PC-9 (cell line): ENCODE measurements at places on chromosomes 11 and 22.
A peak's percentile ranks its signal among the peaks of the same experiment; 100 is the strongest.

GRCh38 chr11:19474954-19475721 is 234.4 kb upstream of the E2F8 start:
- no peak for DNase-seq

- DNase-seq, result no peak
Measured at GRCh38 chr11:15169815-15170551, 55.3 kb downstream of the INSC start.

GRCh38 chr11:121180183-121180582 is 79.1 kb downstream of the TECTA start:
- no peak for DNase-seq

GRCh38 chr11:45844822-45845578 is 2.3 kb upstream of the CRY2 start:
- DNase-seq, result no peak

DNA sequence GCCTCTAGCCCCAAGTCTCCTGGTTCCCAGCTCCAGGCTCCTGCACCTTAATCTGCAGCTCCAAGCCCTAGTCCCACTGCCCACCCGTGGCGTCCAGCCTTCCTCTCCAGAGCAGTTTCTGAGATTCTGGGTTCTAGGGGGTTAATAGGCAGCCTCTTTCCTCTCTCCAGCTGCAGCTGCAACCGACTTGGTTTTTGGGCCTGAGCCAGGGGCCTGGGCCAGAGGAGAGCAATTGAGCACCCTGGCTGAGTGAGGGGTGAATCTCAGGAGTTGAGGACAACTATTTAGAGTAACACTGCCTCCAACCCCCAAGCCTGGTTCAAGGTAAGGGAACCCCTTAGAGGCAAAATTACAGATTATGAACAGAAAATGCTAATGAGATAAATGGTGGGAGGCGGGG is 9.0 kb upstream of the CHRM1 start:
- DNase-seq, result no peak

- no peak for DNase-seq
Measured at GRCh38 chr11:59939482-59939881, 1.2 kb downstream of the OOSP1 start.

GRCh38 chr11:1557904-1558774 is 13.9 kb downstream of the DUSP8 start:
- peak; percentile 46 for DNase-seq

DNA sequence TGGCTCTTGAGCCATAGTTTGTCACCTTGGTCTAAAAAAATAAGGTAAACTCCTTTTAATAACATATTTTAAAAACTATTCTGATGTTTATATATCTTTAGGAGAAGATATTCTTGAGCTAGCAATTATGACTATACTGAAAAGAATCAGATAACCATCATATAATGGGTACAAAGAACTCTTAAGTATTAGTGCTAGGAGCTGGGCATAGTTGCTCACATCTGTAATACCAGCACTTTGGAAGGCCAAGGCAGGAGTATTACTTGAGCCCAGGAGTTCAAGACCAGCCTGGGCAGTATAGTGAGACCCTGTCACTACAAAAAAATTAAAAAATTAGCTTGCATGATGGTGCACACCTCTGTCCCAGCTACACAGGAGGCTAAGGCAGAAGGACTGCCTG is 54.0 kb upstream of the B3GNT6 start:
- no peak for DNase-seq

- DNase-seq, result no peak
Measured at GRCh38 chr11:65849771-65850216, 8.2 kb downstream of the CFL1 start.

GRCh38 chr22:47622541-47622940 is 860.1 kb downstream of the TBC1D22A start:
- no peak for DNase-seq

DNA sequence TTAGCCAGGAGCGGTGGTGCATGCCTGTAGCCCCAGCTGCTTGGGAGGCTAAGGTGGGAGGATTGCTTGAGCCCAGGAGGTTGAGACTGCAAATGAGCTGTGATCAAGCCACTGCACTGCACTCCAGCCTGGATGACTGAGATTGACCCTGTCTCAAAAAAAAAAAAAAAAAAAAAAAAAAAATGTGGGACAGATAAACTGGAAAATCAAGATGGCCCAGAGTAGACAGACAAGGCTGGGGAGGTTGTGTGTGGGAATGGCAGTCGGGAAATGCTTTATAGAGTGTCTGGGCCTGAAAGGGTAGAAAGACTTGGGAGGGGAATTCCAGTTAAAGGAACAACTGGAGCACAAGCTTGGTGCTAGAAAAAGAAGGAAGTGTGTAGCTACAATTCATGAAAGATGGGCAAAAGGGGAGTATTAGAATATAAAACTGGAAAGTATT is 18.2 kb upstream of the WDR74 start:
- peak; percentile 49 for DNase-seq

GRCh38 chr11:44658506-44658850 is 68.3 kb upstream of the TSPAN18 start:
- no peak for DNase-seq

DNA sequence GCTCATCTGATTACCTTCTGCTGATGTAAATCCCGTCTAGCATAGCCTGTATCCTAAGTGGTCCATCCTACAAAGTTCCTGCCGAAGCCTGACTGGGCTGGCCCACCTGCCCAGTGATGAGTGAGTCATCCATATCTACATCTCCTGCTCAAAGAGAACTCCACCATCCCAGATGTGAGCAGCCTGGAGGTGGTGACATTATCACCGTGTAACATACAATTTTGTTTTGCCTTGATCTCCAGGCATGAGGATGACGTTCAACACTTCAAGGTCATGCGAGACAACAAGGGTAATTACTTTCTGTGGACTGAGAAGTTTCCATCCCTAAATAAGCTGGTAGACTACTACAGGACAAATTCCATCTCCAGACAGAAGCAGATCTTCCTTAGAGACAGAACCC is 5.6 kb downstream of the TMA7B start:
- no peak for DNase-seq

DNA sequence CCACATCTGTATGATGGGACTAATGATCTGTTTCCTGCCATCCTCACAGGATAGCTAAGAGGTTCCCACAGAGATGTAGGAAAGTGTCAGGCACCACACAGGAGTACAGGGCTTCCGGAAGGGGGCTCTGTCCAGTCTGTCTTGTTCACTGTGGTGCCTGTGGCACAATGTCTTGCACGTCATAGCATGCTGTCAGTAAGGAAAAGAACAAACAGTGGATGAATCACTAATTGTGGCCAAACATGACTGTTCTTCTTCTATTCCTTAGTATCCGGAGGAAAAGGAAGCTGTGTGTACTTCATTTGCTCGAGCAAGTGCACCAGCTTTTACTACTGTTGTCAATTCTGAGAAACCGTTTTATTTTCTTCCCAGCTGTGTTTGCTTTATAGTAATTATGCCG is 73.4 kb upstream of the YWHAH start:
- DNase-seq, result no peak

DNA sequence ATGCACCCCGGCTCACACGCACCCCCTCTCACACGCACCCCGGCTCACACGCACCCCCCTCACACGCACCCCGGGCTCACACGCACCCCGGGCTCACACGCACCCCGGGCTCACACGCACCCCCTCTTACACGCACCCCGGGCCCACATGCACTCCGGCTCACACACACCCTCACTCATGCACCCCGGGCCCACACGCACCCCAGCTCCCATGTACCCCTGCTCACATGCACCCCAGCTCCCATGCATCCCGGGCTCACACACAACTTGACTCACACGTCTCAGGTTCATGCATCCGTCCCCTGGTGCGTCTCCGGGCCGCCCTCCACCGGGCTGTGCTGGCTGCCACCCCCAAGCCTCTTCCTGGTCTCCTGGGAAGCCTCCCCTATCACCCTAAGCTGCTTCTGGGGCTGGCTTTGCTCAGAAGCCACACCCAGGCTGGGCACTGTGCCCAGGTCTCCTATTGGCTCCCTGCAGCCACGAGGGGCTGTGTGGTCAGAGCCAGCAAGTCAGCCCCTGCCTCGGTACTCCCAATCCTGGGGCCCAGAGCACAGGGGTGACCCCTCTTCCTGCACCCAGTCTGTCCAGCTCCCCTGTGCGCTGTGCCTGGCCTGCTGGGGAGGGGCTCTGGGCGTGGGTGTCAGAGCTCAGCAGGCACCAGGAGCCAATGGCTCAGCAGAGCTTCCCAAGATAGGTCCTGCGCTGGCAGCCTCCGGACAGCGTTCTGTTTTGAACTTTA is 16.9 kb downstream of the TSPAN4 start:
- DNase-seq, result no peak

- no peak for DNase-seq
Measured at GRCh38 chr11:42025121-42025803, 565.8 kb upstream of the LRRC4C start.

DNA sequence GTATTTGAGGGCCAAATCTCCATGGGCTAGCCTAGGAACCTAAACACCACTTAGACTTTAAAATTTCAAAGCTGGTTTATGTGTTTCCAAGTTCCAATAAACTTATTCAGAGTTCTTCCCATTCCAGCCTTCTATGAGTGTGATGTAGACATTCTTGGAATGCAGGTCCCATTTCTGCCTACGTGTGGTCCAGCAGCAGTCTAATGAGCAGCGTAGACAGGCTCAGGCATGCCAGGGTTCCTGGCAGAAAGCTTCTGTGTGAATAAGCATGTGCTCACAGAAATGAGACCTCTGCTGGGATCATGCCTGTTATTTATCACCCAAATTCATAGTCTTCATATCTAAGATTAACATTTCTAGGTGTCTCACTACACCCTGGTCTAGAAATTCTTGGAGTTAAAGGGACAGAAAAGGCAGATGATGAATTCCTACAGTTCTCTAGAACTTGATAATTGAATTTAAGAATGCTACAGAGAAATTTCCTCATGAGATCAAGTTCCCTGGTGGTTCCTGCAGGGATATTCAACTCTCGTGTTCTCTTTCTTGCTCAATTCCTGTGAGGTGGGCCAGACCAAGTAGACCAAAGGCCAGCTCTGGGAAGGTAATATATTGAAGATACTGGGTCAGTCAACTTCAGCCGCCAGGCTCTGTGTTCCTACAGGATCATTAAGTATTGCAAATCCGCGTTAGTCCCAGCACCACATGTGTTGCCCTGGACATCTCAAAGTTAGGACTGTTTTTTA is 17.6 kb downstream of the RNF185 start:
- peak; percentile 10 for DNase-seq

- DNase-seq, result peak; percentile 58
Measured at GRCh38 chr22:45154383-45154782, 9.3 kb upstream of the NUP50 start.

- DNase-seq, result no peak
Measured at GRCh38 chr11:110272919-110273318, 23.5 kb downstream of the RDX start.

- no peak for DNase-seq
Measured at GRCh38 chr11:69818603-69819441, at the start of gene FGF3. Gene FGF3, minus strand, starts transcription at chr11:69819416. Its CDS starts 483 bp downstream, at chr11:69818933.

GRCh38 chr11:117495357-117495756 is 167.7 kb downstream of the CEP164 start:
- DNase-seq, result no peak

DNA sequence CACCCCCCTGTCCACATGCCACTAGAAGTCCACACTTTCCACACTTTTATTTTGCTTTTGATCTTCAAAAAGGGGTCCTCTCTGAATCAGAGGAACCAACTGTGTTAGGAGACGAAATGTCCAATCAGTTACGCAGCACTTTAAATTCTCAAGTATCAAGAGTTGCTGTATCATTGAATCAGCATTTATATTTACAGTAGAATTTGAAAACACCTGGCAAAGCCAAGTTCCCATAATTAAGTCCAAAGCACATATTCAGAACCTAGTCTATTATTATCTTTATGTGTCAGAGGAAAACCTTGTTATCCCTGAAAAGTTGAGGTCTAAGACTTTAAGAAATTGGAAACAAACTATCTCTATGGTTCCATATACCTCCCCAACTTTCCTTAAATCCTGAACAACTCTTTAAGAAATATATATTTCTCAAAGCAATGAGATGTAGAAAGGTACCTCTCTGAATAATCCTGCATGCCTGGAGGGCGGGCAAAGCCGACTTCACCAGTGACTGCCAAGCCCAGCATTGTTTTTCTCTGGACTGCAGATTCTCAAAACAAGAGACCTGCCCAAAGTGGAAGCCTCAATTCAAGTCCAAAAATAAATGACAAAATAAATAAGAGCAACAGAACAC is 75.9 kb upstream of the ARFGAP3 start:
- DNase-seq, result no peak

DNA sequence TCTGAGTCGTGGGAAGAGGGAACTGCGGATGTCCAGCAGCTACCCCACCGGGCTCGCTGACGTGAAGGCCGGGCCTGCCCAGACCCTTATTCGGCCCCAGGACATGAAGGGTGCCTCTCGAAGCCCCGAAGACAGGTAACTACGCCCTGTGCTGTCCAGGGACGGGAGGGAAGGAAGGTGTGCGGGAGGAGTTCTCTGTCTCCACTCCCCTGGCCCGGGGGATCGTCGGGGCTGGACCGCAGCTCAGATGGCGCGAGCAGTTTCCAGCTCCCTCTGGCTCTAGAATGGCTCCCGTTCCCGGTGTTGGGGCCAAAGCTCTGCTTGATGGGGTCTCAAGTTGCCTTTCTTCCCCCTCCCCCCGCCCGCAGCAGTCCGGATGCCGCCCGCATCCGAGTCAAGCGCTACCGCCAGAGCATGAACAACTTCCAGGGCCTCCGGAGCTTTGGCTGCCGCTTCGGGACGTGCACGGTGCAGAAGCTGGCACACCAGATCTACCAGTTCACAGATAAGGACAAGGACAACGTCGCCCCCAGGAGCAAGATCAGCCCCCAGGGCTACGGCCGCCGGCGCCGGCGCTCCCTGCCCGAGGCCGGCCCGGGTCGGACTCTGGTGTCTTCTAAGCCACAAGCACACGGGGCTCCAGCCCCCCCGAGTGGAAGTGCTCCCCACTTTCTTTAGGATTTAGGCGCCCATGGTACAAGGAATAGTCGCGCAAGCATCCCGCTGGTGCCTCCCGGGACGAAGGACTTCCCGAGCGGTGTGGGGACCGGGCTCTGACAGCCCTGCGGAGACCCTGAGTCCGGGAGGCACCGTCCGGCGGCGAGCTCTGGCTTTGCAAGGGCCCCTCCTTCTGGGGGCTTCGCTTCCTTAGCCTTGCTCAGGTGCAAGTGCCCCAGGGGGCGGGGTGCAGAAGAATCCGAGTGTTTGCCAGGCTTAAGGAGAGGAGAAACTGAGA is 1.4 kb downstream of the ADM start:
- DNase-seq, result no peak

DNA sequence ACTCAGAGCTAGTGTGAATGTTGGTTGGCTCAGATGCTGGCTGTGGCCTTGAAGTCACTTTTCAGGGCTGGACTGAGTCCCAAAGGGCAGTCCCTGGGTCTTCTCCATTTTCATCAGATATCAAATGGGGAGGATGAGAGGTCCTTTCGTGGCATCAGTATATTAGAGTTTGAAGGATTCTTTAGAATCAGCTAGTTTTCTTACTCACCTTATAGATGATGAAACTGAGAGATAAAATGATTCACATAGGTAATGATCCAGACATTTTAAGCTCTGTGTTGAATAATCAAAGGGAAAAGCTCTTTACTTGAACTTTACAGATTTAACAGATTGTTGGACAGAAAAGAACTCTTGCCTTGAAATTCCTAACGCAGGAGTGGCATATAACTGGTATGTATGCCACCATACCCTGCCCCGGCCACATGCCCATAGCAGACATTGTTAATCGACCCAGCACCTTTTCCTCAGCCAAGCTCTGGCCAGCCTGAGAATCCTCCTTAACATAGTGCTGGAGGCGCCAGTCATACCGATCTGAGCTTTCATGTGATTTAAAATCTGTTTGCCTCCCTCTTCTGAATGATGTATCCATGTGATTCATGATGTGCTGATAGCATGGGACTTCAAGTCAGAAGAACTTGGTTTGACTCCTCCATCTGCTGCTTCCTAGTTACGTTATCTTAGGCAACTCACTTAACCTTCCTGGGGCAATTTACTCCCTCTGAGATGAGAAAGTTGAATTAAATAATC is 60.0 kb downstream of the BARX2 start:
- DNase-seq, result peak; percentile 48

GRCh38 chr11:83303316-83303715 is 17.1 kb upstream of the CCDC90B start:
- no peak for DNase-seq
